ENCODE measurements at places on chromosomes 16 and 17.

DNA sequence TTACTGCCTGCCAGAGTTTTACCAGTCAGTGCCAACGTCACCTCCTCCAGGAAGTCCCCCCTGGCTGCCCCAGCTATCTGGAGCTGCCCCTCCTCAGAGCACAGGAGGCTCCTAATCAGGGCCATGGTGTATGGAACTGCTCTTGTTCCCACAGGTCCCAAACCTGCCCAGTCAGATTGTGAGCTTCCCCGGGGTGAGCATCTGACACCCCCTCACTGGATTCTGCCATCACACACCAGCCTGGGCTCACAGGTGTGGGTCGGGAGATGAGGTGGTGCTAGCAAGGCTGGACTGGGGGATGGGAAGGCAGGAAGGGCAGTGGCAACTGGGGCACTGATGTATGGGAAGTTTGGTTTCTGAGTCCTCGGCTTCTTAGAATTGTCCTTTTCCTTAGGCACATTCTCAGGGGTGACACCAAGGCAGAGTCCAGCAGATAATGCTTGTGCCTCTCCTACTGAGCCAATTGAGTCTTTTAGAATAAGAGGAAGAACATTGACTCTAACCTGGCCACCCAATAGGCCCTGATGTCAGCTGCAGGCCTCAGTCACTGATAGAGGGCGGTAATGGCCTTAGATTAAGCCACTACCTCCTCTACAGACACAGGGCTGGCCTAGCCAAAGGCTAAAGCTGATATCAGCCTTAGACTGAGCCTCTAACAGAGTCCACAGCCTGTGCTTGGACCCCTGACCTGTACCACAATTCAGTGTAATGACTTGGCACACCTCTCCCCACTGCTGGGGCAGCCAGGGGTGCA, 107.9 kb downstream of the WSCD1 start:
- DNase-seq, result no peak

DNA sequence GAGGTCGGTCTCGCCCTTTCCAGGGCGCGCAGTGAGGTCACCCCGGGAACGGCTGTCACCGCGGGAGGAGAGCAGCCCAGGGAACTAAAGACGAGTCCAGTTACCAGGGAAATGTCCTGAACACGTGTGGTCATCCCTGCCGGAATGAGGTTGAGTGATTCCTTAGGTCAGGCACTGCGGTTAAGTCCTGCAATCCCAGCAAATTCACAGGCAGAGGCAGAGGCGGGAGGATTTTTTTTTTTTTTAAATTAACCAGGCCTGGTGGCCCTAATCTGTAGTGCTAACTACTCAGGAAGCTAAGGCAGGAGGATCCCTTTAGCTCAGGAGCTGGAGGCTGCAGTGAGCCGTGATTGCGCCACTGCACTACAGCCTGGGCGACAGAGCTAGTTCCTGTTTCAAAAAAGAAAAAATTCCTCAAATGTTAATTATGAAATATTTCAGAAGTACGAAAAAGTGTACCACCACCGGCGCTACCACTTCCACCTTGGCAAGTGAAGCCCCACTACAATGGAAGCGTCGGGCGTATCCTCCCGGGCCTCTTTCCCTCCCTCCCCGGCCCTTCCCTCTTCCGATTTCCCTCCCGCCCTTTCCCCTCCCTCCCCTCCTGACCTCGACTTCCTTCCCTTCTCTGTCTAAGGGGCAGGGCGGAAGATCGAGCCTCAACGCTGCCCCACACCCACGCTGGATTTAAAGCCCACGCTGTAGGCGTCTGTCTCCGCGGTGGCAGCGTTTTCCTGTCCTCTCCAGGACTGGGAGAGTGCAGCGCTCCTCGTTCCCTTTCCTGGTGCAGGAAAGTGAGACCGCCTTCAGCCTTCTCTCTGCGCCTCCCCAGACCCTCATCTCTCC, 27.3 kb downstream of the SLFN11 start:
- DNase-seq, result peak; percentile 45

- DNase-seq, result peak; percentile 60
Observed at GRCh38 chr17:62725791-62726249, 82.3 kb downstream of the MARCHF10 start.

DNA sequence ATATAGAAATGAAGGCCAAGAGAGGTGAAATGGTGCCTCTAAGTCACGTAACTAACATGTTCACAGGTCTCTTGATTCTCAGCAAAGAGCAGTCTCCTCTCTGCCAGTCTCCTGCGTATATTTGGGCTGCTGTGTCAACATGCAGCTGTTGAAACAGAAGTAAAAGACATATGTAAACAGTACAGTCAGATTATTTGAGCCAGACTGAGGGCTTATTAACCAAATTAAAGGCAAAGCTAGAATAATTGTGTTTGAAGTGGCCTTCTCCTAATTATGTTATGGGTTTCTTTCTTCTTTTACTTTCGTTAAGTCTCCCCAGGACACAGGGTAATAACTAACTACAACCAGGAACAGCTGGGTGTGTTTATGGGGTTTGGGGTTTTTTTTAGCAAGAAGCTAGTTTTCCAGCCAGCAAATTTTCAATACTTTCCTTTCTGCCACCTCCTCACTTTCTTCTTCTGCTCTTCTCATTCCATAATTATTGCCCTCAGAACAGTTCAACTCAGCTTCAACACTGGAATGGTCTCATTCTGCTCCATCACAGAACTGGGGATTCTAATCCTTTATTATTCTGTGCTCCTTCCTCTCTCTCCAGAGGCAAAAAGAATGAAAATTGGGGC, 18.4 kb downstream of the G6PC1 start:
- DNase-seq, result no peak

GRCh38 chr16:87845213-87845612, 24.1 kb downstream of the SLC7A5 start:
- no peak for DNase-seq

GRCh38 chr17:34011599-34011998, 243.5 kb upstream of the CCL2 start:
- no peak for DNase-seq

DNA sequence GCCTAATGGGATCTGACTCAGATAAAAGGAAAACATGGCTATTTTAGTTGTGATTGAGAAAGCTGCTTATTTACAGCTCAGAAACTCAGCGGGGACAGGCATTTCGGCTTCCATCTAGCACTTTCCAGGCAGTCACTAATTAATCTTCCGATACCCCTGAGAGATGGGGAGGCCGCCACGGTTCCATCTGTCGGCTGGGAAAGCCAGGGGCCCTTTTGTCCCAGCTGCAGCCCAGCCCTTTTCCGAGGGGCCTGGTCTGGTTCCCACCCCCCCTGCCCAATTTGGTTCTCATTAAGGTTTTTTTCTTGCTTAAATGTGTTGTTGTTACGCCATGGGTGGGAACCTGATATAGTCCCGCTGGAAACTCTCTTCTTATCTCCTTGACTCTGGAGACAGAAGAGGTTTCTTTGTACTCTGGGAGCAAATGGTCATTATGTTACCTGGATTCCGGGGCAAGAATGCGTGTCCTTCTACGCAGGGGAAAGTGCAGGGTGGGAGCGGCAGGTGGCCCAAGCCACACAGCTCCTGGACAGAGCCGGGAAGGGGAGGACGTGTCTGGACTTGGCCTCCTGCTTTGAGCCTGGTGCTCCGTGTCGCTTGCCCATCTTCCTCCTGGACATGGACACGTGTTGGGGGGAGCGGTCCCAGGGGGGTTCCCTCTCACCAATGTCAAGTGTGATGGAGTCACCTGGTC, 50.9 kb upstream of the GSE1 start:
- DNase-seq, result no peak

- DNase-seq, result peak; percentile 39
Observed at GRCh38 chr17:7186241-7186640, 7.1 kb upstream of the ASGR1 start.

GRCh38 chr17:13728781-13729180, 127.1 kb upstream of the HS3ST3A1 start:
- no peak for DNase-seq

DNA sequence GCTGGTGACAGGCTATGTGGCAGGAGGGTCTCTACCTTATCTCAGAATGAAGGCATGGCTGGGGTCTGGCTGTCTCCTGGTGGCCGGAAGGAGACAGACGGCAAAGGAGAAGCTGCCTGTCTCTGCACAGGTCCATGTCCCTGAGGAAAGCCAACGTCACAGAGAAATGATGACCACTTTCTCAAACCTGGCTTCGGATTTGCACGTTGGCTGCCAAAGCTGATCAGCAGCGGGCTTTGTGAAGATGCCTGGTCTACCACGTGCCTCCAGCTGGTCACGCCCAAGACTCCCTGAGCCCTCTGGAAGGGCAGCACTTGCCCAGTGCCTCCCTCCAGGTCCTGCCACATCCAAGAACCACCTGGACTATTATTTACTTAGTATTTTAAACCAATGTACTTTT, 8.4 kb downstream of the DEXI start:
- DNase-seq, result no peak

Data from lung microvascular endothelial cell (primary cell).